ENCODE measurements at places on chromosomes 6 and 20. TPM values are rescaled to one million over a fixed set of nuclear protein-coding genes. Genes with fewer than 3 reads are reported as not detected.

DNA sequence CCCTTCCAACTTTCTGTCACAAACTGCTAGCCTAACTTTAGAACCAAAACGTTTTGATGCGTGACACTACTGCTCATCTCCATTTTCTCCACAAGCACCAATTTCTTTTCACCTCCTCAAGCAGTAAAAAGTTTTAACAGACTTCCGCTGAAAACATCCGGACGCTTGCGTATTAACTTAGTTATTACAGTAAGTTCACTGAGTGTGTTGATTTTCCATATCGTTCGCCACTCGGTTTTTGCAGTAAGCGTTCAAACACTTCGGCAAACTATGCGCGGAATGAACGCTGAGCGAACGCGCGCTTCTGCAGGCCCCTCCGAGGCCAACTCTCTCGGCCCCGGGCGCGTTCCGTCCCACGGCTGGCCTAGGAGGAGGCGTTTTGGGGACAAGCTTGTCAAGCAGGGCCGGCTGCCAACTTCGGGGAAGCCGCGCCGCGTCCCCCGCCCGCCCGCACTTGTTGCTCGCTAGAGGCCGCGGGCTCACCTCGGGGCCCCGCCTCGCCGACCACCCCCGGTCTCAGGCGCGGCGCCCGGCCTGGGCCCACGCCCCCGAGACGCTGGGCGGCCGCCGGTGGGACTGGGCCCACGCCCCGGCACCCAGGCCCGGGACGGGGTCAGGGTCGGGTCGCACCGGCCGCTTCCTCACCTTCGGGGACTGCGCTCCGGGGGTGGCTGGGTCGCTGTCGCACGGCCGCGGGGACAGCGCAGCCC lies 945 bp downstream of the PHF10 start:
- peak overlapping the region; percentile 89 for H3K4me3 ChIP-seq
- H3K27ac ChIP-seq = peak overlapping the region; percentile 90
- H3K36me3 ChIP-seq = no peaks in the 10 kb centered on the region
- no peaks in the 10 kb centered on the region for H3K27me3 ChIP-seq
- peaks cover 36% of the 10 kb centered on the region for H3K4me1 ChIP-seq

GRCh38 chr6:57317060-57317943 lies at the start of gene PRIM2:
Gene PRIM2 (plus strand): TSS chr6:57317630. CDS start chr6:57318446, 816 bp downstream.
- peak; percentile 80 for DNase-seq
- peaks cover 22% of the 10 kb centered on the region for H3K36me3 ChIP-seq
- peaks cover 47% of the 10 kb centered on the region for H3K4me1 ChIP-seq
- peak within 1 kb of the TSS; percentile 77 for H3K4me3 ChIP-seq
- H3K27me3 ChIP-seq = no peaks in the 10 kb centered on the region
- H3K27ac ChIP-seq = peak within 1 kb of the TSS; percentile 94

GRCh38 chr6:166410426-166410935 lies 27.7 kb upstream of the MPC1 start:
- no peak overlapping the region for H3K4me3 ChIP-seq
- DNase-seq = no peak
- H3K27me3 ChIP-seq = no peaks in the 10 kb centered on the region
- no peak overlapping the region for H3K27ac ChIP-seq

DNA sequence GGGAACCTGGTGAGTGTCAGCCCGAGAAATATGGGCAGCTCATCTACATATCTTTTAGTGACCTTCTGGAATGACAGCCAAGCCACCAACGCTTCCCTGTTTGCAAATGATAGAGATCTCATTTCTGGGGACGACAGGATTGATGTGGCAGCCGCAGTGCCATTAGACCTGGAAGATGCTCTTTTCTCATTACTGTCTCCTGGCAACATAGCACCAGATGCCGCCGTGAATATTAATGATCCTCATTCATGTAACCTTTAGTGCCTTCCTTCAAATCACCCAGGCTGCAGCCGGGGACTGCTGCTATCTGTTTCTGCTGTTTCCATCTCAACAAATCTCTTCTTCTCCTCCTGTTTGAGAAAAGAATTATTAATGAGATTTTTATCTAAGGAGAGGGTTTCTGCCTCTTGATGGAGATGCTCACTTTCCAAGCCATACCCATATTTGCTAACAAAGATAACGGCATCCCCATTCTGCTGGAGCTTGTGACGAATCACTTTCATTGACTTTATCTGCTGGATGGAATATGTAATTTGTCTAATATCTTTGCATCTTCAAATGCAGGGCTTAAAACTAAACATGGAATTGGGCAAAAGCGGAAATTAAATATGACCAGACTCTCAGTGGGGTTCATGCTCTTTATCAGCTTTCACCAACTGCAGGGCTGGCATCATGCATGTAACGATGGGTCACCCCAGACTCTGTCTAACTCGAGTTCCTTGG lies 74.8 kb upstream of the KIF16B start:
- no peaks in the 10 kb centered on the region for H3K36me3 ChIP-seq
- H3K4me1 ChIP-seq = no peaks in the 10 kb centered on the region
- DNase-seq = no peak
- H3K4me3 ChIP-seq = no peak overlapping the region
- peaks cover 11% of the 10 kb centered on the region for H3K27me3 ChIP-seq

DNA sequence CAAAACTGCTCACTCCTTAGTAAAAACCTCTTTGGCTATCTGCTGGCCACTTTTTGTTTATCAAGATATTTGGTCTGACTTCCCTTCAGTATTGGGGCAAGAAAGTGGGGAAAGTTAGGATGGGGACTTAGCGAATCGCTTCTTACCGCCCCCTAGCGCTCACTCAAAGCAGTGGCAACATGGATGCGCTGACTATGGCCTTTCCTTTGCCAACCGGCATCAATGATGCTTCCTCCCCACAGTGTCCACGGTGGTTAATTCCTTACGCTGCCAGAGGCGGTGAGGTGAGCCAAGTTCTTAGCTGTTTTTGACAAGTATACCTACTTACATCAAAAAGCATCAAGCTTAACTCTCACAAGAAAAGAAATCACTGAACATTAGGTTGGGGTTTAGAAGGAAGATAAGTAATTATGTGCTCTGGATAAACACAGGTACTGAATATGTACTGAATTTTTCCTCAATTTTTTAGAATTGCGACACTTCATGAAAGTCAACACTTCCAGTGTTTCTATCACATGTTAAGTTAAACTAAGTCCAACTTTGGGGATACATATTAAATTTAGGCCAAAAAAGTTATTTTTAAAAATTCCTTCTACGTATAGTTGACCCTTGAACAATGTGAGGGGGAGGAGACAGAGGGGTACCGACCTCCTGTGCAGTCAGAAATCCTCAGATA lies 86.7 kb downstream of the GMDS start:
- no peak overlapping the region for H3K4me3 ChIP-seq
- H3K4me1 ChIP-seq = no peaks in the 10 kb centered on the region
- no peak for DNase-seq
- no peak overlapping the region for H3K27ac ChIP-seq
- no peaks in the 10 kb centered on the region for H3K27me3 ChIP-seq

DNA sequence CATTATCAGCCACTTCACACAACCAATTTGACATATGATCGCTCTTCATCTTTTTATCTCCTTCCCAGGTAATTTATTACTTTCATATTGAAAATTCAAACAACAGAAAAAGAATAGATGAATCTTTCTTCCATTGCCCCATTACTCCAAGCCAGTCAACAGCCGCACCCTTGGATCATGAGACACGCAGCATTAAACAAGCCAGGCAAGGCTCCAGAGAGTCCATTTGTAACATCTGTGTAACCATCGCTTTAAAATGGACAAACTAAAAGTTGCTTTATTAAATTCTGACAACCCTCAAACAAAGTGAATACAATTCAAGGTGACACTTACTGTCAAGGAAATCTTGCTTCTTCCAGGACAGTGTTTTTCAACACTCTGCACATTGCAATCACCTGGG lies 200.3 kb downstream of the EPM2A start:
- no peaks in the 10 kb centered on the region for H3K36me3 ChIP-seq
- no peaks in the 10 kb centered on the region for H3K27me3 ChIP-seq
- no peak overlapping the region for H3K4me3 ChIP-seq
- H3K27ac ChIP-seq = no peak overlapping the region

- DNase-seq = no peak
- H3K4me3 ChIP-seq = no peak overlapping the region
- H3K27me3 ChIP-seq = no peaks in the 10 kb centered on the region
- no peaks in the 10 kb centered on the region for H3K4me1 ChIP-seq
- H3K27ac ChIP-seq = no peak overlapping the region
Observed at GRCh38 chr6:46947497-46947896, 25.8 kb upstream of the ADGRF5 start.

DNA sequence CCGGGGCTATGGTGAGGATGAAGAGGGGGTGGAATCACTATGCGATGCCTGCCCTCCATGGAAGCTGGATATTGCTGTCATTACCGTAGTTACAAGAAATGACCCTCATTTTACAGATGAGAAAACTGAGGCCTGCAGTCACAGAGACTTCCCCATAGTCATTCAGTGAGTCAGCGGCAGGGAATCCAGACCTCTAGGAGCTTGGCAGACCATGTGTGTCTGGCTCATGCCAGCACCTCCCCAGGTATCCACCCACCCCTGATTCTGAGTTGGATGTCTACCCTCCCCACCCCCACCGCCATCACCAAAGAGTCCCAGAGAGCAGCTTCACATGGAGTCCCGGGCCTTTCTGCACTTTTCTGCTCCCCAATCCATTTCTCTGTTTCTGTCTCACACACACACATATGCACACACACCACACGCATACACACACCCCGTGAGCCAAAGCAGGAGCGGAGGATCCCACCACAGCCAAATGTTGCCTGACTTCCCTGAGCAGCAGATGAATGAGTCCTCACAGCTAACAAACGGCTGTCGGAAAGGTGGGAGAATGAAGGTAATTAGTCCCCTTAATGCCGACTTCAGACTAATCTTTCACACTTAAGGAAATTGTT lies 24.8 kb downstream of the CDH22 start:
- H3K4me1 ChIP-seq = no peaks in the 10 kb centered on the region
- no peaks in the 10 kb centered on the region for H3K36me3 ChIP-seq
- no peak overlapping the region for H3K4me3 ChIP-seq
- no peak overlapping the region for H3K27ac ChIP-seq

DNA sequence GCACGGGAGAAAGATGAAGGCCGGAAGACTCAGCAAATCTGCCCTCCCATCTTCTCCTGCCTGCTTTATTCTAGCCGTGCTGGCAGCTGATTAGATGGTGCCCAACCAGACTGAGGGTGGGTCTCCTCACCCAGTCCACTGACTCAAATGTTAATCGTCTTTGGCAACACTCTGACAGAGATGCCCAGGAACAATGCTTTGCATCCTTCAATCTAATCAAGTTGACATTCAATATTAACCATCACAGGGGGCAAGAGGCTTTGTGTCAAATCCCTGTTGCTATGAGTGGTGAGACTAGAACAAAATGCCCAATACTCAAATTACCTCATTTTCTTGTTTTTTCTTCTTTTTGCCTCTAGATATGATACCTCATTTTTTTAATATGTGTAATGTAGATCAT lies 27.4 kb upstream of the PLAGL1 start:
- H3K27me3 ChIP-seq = no peaks in the 10 kb centered on the region
- no peaks in the 10 kb centered on the region for H3K36me3 ChIP-seq
- H3K27ac ChIP-seq = no peak overlapping the region
- H3K4me1 ChIP-seq = no peaks in the 10 kb centered on the region

GRCh38 chr6:2008383-2008976 lies 236.9 kb downstream of the GMDS start:
- no peaks in the 10 kb centered on the region for H3K27me3 ChIP-seq
- no peak overlapping the region for H3K4me3 ChIP-seq
- no peaks in the 10 kb centered on the region for H3K4me1 ChIP-seq
- no peaks in the 10 kb centered on the region for H3K36me3 ChIP-seq
- H3K27ac ChIP-seq = no peak overlapping the region
- DNase-seq = no peak

DNA sequence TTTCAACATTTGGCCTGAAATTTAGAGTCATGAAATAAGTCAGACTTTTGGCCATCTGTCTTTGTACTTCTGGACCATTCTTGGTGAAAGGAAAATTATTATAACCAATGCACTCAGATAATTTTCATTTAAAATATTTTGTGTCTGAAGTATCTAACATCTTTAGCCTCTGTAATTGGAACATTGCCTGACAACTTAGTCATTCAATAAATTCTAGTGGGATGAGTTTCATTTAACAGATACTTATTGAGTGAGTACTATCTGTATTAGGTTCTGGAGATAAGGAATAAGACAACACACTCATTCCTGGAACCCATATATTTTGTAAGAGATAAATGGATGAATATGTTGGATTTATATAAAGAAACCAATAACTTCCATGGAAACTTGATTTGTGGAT lies 536.0 kb downstream of the BCKDHB start:
- no peak for DNase-seq
- no peaks in the 10 kb centered on the region for H3K27me3 ChIP-seq
- H3K4me1 ChIP-seq = no peaks in the 10 kb centered on the region
- no peaks in the 10 kb centered on the region for H3K36me3 ChIP-seq
- H3K4me3 ChIP-seq = no peak overlapping the region

DNA sequence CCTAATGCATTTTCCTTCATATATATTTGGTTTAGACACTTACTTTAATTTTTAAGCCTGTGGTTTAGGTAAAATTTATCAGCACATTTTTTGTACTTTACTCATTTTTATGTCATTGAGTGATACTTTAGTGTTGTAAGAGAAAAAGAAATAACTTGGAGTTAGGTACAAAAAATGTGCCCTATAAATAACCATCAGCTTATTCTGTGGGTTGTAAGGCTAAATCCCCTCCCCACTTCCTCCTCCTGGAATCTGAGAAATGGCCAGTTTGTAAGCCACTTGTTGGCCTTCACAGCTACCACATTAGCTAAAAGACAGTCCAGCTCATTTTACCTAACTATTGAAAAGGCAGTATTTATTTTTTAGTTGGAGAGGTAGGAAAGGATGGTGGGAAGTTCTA lies 576.3 kb downstream of the PKHD1 start:
- H3K36me3 ChIP-seq = no peaks in the 10 kb centered on the region
- H3K4me1 ChIP-seq = no peaks in the 10 kb centered on the region
- no peak for DNase-seq

DNA sequence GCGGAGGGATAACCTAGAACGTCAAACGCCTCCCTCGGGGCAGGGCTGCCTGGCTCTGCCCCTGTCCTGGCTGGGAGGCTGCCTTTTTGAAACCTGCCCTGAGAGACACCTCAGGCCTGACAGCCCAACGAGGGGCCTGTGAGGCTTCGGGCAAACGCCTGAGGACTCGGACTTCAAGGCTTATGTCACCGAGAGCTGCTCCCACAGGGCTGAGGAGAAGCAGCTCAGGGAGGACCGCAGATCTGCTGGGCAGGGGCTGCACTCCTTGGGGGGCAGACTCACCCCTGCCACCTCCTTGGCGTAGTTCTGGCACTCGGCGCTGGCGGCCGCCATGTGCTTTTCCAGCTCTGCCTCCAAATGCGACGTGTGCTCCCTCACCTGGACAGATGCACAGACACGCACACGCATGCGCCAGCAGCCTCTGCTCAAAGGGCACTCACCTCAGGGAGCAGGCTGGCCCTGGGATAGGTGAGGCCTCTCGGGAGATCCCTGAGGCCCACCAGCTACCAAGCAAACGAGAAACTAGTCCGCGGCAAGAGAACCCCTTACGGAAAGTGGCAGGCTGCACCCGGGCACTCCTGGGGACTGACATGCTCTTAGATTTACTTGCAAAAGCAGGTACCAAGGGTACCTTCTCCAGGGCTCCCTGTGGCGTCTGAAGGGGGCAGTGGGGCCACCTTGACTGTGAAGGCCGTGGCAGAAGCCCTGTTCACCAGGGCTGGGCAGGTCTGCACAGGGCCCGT lies 49.6 kb downstream of the DSTN start:
- H3K4me1 ChIP-seq = peaks cover 12% of the 10 kb centered on the region
- H3K4me3 ChIP-seq = no peak overlapping the region
- DNase-seq = no peak

The CALHM5 gene
- not detected for total RNA-seq

The CPXM1 gene
- total RNA-seq = not detected

The CST9L gene
- total RNA-seq = not detected

All from Panc1 (cell line).